ENCODE measurements at places on chromosomes 1 and 21.

DNA sequence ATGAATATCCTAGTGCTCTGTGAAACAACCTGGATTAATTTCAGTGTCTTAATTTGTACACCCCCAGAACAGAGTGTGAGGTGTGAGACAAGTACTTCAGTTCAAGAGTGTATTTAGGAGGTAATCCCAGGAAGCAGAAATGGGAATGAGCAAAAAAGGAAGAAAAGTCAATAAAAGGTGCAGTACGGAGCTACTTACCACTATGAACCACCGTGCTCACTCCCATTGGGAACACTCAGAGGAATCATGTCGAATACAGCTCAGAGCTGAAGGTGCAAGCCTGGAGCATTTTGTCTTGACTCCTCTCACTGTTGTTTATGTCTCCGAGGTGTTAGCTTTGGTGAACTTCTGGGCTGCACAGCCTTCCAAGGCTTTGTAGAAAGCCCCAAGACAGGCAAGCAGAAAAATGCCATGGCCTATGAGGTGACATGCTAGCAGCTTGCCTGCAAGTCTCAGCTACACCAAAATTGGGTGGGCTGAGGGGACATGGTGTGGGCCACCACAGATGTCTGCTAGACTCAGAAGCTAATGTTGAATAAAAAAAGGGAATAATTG, 7.4 kb upstream of the SVBP start:
- no peak for DNase-seq

GRCh38 chr1:8397511-8397910, 79.6 kb downstream of the SLC45A1 start:
- DNase-seq: no peak

DNA sequence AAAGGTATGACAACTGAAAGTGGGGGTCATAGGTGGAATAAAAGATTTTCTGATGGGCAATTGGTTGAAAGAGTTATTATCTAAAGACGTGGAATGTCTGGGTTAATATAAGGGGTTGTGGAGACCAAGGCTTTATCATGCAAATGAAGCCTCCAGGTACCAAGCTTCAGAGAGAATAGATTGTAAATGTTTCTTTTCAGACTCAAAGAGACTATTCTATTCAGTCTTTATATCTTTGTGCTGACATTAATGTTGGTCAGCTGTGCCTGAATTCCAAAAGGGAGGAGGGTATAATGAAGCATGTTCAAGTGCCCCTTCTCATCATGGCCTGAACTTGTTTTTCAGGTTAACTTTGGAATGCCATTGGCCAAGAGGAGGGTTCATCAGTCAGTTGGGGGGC, 145.3 kb downstream of the SETD4 start:
- DNase-seq: no peak

DNA sequence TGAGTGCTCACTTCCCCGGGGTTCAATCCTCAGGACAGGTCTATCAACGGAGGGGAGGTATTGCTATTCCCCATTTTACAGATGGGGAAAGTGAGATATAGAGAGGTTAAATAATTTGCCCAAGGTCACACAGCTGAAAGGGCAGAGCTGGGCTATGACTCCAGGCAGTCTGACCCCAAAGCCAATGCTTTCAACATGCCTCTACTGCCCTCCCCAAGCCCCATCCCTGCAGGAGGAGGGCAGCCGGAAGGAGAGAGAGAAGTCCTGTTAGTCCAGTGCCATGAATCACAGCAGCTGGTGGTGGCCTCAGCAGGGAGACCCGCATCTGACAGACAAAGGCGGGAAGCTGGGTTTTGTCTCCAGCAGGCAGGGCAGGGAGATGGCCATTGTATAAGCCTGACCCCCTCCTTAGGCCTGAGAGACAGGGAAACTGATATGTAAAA, 20.0 kb upstream of the CLIC4 start:
- no peak for DNase-seq

- DNase-seq: no peak
These were observed 28.4 kb downstream of the DMBX1 start for GRCh38 chr1:46517932-46518498.

DNA sequence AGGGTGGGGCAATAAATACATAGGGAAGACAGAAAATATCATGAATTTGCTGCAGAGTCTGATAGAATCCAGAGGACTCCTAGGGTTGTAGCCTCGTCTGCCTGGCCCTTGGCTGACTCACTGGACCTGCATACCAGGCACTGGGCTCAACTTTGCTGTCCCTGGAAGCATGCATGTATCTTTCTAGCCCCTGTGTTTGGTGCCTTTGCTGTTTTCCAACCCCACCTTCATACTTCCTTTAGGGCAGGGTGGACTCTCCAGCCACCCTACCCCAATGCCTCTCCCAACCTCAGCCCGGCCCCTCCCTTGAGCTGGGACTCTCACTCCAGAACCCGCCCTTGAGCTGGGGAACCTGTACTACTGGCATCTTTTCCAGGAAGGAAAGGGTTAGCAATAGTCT, 1.2 kb downstream of the RAB25 start:
- DNase-seq: no peak

GRCh38 chr21:43895196-43895595, 30.2 kb downstream of the AGPAT3 start:
- no peak for DNase-seq

GRCh38 chr1:12194666-12195216, 27.9 kb downstream of the TNFRSF1B start:
- no peak for DNase-seq

DNA sequence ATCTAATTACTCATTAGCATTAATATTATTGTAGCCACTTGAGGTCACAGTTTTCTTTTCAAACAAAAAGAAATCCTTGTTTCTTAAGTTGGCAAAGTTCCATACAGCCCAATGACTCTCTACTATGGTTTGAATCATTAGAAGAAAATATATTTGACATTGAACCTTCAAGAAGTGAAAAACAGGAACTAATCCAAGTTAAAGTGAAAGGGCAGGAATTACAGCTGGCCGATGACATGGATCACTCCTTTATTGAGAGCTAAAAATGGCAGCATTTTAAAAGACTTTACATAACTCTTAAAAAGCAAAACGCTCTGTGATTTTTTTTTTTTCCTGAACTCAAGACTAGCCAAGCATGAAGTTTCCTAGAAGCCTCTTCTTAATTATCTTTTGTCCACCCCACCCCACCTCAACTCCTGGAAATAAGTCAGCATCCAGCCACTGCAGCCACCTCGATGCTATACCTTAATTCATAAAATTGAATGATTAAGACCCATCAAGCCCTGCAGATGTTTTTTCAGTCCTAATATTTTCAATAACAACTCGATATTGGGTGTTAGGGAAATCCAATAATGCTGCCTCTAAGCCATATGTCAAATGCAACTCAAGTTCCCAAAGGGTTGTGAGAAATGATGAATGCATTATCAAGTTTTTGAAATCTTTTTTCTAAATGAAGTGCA, 323.1 kb downstream of the HHIPL2 start:
- no peak for DNase-seq

DNA sequence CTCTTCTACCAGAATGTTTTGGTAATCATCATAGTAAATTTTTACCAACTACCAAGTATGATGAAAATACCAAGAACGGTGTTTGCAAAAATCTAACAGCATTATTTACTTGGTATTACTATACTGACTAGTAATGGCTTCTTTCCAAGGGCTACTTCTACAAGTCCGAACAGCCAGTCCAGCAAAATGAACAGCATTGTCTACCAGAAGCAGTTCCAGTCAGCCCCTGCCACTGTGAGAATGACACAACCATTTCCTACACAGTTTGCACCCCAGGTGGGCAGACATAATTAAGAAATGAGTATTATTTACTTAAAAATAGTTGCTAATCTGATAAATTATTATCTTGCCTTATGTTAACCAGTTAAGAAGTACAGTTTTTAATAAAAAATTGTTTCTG, 33.8 kb upstream of the MYOCOS start:
- DNase-seq: no peak

GRCh38 chr1:64209221-64209620, 5.8 kb downstream of the UBE2U start:
- DNase-seq: no peak

- no peak for DNase-seq
These were observed 53.6 kb downstream of the SLC45A1 start for GRCh38 chr1:8371372-8371991.

DNA sequence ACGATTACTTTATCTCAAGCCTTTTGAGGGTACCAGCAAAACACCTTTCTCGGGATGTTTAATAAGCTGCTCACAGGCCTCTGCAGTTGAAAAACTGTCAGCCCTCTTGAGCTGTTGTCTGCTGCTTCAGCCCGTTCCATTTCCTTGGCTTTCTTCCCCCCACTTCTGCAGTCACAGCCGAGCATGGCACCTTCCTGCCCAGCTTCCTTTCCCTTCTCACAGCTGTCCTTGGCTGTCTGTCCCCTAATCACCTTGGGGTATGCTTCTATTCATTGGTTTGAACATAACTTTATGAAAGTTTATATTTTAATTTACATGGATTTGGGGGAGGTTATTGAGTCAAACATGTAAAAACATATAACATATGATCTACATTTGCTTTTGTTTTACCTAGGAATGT, 6.9 kb upstream of the PROX1 start:
- no peak for DNase-seq

GRCh38 chr1:92698932-92699331, 86.0 kb downstream of the EVI5 start:
- no peak for DNase-seq

- DNase-seq: no peak
These were observed 28.2 kb upstream of the LGALS8 start for GRCh38 chr1:236495467-236496112.

DNA sequence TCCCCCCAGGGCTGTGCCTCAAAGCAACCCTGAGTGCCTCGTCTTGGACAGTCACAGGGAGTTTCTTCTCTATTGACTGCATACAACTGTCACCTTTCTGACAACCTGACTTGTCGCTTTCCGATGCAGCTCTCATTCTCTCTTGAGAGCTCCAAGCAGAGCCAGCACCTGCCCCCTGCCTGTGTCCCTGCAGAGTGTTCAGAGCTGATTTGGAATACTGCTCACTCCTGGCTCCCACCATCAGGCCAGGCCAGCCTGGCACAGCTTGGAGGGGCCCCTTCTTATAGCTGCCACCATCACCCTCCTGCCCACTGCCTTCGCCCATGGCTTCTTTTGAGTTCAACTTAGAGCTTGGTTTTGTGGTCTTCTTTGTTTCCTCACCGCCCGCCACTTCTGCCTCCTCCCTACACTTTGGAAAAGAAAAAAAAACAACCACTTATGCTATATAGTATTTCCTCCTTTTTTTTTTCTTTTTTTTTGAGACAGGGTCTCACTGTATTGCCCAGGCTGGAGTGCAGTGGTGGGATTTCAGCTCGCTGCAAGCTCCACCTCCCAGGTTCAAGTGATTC, 12.3 kb downstream of the NCF2 start:
- DNase-seq: no peak

DNA sequence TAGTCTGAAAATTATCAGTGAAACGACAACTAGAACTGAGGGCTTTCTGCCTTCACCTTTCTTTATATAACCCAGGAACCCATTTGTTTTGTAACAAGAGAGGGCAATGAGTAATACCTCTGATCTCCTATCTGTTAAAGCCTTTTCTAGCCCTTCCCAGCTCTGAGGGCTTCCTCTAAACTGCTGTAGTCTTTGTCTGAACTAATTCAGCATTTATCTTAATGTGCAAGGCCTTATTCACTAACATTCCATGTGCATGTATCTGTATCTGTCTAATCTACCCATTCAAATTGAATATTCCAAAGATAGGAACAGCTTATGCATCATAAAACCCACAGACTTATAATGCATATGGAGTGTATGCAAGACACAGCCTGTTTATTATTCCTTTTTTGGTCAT, 167.1 kb downstream of the LYPLAL1 start:
- no peak for DNase-seq

GRCh38 chr1:5972198-5972520, 20.1 kb downstream of the NPHP4 start:
- no peak for DNase-seq

DNA sequence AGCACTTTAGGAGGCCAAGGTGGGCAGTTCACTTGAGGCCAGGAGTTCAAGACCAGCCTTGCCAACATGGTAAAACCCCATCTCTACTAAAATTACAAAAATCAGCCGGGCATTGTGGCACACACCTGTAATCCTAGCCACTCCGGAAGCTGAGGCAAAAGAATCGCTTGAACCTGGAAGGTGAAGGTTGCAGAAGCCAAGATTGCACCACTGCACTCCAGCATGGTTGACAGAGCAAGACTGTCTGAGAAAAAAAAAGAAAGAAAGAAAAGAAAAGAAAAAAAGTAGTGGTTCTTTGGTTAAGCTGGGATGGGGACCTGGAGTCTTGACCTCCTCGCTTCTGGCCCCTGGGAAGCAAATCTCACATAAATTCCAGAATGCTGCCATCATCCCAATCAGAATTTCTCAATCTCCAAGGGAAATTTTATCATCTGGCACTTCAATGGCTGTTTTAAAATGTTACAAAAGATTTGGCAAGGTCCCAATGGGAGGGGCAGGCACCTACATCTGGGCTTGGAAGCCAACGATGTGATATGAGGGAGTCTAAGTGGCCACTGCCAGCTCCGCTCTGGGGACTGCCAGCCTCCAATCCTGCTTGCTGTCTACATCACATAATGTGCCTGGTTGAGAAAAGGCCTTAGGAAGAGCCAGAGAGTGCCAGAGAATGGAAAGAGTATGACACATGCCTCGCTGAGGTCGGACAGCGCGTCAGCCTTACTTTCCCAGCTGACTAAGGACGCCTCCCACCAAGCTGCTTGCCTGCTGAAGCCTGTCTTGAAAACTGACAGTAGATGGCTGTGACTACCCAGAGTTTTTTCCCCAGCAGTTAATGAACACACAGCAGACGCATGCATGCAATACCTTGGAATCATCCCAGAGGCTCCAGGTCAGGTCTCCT, 42.1 kb upstream of the SRP9 start:
- DNase-seq: no peak

DNA sequence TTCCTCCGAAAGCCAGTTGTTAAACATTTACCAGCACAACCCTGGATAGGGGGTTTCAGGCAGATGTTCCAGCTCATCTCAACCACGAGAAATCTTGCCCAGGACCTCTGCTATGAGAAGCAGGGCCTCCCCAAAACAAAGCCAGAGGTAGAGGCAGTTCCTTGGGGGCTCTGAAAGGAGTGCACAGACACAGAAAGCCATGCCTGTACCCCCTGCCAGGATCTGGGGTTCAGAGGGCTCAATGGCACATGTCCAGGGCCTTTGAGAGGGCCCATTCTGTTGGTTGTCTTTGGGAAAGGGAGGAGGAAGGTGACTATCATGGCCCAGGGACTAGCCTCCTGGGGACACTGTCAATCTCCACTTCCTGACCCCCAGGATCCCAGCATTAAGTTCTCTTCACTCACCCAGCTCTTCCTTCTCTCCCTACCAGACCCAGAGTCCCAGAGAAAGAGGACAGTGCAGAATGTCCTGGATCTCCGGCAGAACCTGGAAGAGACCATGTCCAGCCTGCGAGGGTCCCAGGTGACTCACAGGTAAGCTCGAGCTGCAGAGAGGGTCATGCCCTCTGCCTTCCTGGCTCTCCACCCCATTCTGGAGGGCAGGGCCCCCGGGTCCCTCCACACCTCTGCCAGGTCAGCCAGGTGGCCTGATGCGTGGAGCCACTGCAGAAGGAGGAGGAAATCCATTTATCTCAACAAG, 116.4 kb upstream of the IPO9 start:
- DNase-seq: no peak
